CD4-positive, alpha-beta T cell treated with Interleukin-10 for 1 hour (primary cell): ENCODE measurements at places on chromosomes 7 and 10.

DNA sequence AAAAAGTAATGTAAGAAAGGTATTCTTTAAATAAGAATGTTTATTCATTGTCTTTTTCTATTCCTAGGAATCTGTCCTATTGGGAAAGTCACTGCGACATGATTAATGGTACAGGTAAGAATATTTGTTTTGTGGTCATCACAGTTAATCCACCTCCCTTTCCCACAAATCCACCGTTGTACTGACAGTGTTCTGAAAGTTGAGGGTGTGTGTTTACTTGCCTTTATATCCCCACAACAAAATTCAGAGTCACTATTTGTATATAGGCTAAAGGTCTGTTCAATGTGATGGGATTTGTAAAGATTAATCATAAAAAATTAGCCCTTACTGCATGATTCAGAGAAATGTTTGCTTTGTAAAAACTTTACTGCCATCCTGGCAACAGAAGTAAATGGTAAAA, 27.9 kb downstream of the CD36 start:
- DNase-seq = no peak

- DNase-seq = no peak
These were observed 122.7 kb downstream of the CUL2 start for GRCh38 chr10:34967335-34967880.

DNA sequence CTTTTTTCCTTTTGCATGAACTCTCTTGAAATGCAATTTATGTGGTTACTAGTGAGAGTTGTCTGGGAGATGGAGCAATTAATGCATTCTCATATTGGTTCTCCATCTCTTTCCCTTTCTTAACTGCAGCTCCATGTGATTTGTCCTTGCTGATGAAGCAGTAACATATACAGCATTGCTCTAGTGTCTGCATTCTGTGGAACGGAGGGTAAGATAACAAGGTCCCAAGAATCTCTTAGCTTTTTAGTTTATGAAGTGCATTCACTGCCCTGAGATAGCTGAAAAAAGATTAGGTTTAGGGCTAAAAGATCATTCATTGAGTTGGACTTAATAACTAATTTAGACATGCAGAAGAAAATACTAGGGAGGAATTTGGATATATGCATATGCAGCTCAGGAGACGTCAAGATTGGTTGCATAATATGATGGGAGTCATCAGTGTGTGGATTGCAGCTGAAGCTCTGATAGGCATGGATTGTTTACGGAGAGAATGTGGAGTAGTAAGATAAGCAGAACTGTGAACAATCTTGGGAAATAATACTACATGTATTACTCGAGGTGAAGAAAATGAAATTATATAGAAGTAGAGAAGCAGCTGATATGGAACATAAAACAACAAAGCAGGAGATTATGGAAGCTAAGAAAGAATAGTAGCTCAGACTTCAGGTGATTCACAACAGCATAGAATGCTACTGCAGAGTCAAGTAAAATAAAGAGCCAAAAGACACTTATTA, 404.7 kb downstream of the ARL4A start:
- no peak for DNase-seq

- no peak for DNase-seq
These were observed 291.9 kb downstream of the PARD3 start for GRCh38 chr10:34523017-34523767.

- no peak for DNase-seq
These were observed 141.3 kb downstream of the EPC1 start for GRCh38 chr10:32205670-32206069.

DNA sequence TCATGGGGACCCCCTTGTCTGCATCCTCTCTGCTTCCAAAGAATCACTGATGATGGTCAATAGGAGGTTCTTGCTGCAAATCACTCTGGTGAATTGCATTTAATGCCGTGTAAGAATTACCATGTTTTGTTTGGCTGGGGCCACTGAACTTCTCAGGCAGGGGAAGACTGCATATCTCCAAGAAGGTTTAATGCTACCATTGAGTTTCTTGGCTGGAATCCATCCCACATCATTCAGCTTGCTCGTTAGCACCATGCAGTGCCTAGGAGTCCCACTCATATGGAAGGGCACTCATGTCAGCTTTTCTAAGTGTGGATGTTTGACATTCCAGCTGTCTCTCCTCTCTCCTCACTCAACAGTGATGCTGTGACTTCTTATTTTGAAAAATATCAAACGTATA, 50.2 kb upstream of the BAMBI start:
- no peak for DNase-seq

DNA sequence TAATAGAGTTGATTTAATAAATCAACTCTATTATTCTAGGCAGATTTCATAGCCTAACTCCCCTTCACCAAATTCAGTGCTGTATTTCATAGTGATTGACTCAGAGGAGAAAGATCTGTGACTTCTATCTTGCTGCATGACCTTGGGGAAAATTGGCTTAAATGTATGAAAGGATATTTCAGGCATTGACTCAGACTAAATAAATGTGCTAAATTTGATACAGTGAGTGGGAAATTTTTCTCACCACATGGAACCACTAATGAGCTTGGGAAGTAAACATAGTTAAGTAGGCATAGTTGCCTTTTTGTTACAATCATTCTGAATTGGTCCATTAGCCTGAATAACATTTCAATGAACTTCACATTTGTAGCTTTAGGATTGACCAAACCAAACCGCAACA, 89.0 kb upstream of the PRPS1L1 start:
- DNase-seq = no peak

- no peak for DNase-seq
These were observed 14.8 kb downstream of the TSPAN12 start for GRCh38 chr7:120843109-120843508.

DNA sequence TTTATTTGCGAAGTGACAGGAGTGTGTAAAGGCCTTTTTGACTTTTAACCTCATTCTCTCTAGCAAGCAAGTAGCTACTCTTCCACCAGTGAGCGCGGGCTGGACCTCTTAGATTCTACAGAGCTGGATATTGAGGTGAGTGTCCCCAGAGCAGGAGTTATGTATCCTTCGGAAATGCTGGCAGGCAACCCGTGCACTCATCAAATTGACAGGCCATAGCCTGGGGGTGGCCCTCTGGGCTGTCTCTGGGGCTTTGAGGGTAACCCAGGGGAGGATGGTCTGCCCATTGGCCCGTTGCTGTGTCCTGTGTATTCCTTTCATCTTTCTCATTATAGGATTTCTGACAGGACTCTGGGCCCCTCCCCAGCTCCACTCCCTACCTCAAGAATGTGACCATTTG, 6.1 kb upstream of the PVRIG start:
- no peak for DNase-seq

DNA sequence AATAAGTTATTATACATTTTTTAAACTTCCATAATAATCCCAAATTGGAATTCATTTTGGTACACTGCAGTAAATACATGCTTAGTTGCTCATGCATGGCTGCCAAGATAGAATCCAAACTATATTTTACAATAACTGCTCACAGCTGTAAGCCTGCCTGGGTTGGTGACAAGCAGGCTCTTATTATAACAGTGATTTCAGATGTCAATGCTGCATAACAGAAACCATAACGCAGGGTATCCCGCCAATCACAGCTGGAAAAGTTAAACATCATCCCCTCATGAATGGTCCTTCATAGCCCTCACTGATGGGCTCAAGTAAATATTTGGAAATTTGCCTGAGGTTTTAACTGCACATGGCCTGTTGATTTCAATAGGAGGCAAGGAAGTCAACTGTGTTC, 149.8 kb downstream of the AMPH start:
- DNase-seq = no peak

- DNase-seq = no peak
These were observed 217.5 kb downstream of the SDK1 start for GRCh38 chr7:3518546-3518945.
